ENCODE measurements at places on chromosomes 11 and 22.

DNA sequence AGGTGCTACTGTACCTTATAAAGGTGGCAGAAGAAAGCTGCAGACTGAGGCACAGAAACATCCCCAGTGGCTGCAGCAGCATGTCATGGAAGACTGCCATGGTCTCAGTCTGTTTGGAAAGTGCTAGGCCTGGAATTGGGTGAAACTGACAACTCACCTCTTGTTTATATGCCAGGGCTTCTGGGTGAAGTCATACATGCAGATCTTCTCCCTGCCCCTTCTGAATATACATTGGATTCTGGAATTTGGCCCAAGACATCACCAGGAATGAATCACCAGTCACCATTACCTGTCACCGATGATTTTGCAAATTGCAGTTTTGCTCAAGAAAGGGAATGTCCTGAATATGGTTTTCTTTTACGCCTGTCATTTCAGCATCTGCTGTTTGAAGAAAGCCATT, at the start of gene PLET1:
Gene PLET1 (minus strand): TSS at position 371 of the 400 bp plus-strand sequence. CDS start 271 bp downstream, at position 100.
- no peak for DNase-seq

DNA sequence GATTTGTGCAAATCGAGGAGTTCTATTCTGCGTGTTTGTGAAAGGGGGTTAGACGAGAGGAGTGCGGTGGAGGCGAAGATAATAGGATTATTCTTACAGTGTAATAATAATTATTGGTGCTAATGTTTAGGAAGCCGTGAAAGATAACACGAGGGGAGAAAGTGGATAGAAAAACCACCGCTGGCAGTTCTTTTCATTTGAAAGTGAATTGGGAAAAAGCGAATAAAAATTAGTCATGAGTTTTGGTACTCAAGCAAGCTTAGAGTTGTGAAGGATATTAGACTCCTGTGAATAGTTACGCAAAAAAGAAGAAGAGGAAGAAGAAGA, 575 bp downstream of the SLC6A5 start:
- no peak for DNase-seq

DNA sequence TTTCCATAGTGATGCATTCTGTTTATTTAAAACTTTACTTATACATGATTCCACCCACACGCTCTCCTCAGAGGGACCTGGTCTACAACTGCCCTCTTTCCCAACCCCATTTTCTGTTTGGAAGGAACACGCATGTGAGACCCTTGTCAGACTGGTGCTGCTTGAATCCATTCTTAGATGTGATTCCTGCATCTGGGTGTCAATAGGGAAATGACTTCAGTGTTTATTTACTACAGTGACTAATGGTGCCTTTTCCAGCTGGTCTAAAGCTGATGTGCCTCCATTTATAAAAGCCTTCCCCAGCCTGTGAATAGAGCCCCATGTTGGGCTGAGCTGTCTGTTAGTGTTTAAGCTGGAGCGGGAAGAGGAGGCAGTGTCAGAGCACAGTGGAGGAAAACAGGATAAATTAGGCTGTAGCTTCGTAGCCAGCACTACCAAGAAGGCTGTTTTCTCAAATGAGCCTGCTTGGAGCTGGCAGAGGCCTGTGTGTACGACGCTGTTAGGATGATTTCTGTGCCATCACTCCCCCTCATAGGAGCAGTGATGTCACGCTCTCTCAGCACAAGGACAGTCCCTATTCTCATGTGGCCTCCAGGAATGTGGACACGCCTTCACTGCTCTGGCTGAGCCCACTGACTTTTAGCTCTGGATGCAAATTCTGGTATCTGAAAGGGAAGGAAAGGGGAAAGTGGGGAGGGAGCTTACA, 18.9 kb upstream of the C11orf96 start:
- no peak for DNase-seq

- no peak for DNase-seq
These were observed 191.1 kb upstream of the KIRREL3 start for GRCh38 chr11:127191689-127192088.

- DNase-seq: no peak
These were observed 266.7 kb upstream of the B3GAT1 start for GRCh38 chr11:134678744-134679143.

DNA sequence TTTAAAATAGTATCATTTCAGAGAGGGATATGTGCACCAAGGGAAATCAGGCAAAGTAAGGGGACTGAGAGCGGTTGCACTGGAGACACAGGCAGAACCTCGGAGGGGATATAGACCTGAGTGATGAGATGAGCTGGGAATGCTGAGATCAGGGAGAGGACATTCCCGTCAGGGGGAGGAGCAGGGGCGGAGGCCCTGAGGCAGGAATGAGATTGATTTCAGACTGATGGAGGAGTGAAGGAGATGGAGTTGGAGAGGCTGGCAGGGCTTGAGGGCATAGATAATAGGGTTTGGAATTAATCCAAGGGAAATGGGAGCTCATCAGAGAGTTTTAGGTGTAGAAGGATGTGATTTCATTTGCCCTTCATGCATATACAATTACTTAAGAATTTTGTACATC, 13.2 kb downstream of the CD6 start:
- DNase-seq: no peak

GRCh38 chr22:20940186-20940651, 23.0 kb downstream of the CRKL start:
- no peak for DNase-seq

DNA sequence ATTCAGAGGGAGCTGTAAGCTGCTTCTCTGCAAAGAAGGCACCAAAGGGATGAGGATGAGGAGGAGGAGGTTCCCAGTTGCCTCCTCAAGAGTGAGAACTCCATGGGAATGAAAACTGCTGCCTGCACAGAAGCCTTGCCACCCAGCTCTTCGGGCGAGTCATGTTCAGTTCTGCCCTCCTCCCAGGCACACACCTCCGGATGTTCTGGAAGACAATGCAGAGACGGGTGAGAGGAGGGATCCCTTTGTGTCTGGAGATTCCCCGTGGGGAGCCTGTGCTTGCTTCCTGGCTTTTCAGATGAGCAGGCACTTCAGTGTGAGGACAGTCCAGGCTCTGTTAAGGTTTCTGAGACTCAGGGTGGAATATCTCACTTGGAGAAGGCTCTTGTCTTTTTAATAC, 295.6 kb downstream of the DDX10 start:
- no peak for DNase-seq

GRCh38 chr11:117426297-117426685, 98.6 kb downstream of the CEP164 start:
- peak; percentile 70 for DNase-seq

DNA sequence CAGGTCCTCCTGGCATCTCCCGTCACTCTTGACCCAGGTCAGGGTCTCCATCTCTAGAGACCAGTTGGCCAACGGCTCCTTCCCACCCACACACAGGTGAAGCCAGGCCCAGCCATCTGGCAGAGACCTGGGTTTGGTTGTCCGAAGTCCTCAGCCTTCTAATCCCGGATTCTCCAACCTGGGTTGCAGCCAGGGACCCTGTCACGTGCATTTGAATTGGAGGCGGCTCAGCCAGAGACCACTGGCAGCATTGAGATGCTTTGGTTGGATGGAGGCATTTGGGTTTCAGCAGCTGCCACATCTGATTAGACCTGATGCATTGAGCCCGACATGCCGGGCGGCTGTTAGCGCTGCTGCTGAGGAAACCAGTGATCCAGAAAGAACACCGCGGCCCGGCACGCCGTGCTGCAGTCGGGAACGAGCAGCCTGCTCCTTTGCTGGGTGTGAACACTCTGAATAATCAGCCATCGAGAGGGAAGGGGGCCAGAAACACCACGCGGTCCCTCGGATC, 163.2 kb downstream of the BRD1 start:
- no peak for DNase-seq

DNA sequence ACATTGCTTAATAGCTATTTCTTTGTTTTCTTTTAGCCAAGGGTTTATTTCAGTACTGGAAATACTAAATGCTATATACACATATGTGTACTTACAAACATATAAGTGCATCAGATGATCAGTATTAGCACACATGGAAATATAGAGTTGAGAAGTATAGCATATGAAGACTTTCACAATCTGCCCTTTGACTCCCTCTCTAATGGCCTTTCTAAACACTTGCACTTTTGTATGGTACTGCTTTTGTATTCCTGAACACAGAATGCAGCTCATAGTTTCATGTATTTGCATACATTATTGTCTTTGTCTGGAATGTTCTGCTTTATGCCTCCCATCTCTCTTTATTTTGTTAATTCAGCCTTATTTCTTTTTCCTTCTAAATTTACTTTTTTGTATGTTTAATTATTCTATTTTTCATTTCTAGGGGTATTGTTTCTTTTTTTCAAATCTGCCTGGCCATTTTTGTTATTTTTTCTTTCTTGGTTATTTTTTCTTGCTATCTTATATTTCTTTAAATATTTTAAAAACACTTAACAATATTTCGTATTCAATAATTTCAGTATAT, 28.8 kb downstream of the ACER3 start:
- DNase-seq: no peak

DNA sequence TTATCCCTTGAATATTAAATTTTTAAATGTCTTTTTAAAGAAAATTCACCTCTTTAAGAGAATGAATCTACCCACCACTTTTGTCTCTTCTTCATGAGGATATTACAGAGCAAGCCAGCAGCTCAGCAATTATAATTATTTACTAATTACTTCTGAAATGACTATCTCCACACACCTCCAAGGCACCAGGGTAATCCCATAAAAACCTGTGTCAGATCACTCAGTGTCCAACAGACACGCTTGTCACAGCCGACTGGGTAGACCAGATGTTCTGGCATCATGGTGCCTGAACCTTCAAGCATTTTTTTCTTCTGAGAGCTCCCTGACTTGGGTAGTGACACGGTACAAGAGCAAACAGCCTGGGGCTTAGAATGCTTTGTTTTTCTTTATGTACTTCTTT, 61.4 kb downstream of the EFCAB6 start:
- no peak for DNase-seq

GRCh38 chr22:44709881-44710392, 7.9 kb downstream of the PRR5 start:
- no peak for DNase-seq

GRCh38 chr22:50361222-50361621, 18.1 kb downstream of the PPP6R2 start:
- DNase-seq: no peak

DNA sequence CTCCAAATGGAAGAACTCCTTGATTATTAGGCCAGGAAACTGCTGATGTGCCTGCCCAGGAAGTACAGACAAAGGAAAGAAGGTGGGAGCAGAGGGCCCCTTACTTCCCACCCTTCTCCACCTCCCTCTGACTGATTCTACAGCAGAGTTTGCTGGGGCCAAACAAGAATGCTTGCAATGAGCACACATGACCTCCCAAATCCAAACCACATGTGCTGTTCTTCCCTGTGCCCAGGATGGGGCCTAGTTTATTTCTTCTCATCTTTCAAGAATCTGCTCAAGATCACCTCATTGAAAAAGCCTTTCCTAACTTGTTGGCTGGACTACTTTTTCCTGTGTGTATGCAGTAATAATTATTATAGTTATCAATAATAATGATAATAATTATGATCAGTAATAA, 286.1 kb downstream of the RAB38 start:
- no peak for DNase-seq

DNA sequence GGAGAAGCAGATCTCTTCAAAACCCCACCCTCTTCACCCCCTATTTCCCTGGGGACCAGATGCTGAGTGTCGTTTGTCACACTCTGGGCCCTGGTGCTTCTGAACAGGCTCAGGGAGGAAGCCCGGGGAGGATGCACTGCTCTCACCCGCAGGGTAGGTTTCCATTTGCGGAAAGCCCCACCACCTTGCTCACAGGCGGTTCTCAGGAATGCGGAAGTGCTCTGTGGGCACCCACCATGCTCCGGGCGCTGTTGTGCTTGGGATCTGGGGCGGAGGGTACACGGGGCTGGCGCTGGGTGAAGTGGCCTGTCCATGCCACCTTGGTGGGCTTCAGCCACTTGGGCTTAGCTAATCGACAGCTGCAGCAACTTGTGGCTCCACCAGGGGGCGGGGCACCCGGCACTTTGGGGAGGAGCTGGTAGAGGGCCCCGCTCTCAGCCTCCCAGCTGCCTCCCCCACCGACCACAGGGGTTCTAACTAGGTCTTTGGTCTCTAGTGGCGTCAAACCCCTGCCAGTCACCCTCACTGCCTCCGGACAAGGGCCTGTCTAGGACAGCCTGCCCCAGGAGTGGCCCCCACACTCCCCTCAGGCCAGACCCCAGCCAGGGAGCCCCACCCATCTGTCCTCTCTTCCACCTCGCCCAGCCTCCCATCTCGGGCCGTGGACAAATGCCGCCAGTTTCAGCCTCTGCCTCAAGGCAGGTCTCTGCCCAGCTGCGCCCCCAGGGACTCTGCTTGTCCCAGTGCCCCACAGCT, 7.4 kb downstream of the NDUFV1 start:
- peak; percentile 80 for DNase-seq

All from GM12892 (cell line).